Activated naive CD4-positive, alpha-beta T cell treated with anti-CD3 and anti-CD28 coated beads, Interleukin-2, amount 50 U/mL, for 72 hours (primary cell): ENCODE measurements at places on chromosomes 1 and 21.

GRCh38 chr1:52127181-52128180 is 14.4 kb upstream of the ZFYVE9 start:
- peak; percentile 12 for DNase-seq

DNA sequence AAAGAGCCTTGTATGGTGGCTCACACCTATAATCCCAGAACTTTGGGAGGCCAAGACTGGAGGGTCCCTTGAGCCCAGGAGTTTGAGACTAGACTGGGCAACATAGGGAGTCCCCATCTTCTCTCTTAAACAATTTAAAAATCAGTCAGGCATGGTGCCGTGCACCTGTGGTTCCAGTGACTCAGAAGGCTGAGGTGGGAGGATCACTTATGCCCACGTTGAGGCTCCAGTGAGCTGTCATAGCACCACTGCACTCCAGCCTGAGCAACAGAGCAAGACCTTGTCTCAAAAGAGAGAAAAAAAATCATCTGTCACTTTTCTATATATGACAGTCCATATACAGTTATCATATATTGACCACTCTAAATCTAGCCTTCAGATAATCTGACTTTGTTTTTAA is 658.3 kb downstream of the LTN1 start:
- DNase-seq, result no peak

DNA sequence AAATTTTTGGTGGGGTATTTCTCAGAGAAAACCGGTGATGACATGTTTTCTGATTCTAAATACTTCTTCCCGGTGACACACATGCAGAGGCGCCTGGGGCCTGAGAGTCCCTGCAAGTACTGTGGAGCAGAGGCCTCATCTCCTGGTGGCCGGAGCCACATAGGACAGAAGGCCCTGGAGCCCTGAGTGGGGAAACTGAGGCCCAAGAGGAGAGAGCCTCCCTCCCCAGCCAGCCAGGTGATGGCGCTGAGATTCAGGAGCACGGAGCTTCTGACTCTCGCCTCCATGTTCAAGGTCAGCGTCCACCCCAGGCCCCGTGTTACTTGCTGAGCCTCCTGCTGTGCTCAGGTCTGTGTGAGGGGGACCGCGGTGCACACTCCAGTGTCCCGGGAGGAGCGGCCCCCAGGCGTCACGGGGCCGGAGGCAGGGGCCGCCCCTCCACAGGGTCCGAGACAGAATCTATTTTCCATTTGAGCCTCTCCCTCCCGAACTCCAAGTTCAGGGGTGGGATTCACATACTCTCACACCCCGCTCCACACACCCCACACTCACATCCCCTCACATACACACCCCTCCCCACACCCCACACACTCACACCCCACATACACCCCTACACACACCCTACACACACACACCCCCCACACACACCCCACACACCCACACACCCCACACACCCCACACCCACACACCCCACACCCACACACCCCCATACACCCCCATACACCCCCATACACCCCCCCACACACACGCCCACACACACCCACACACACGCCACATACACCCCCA is 43.8 kb downstream of the SLX9 start:
- no peak for DNase-seq

GRCh38 chr1:54944610-54945392 is 35.6 kb upstream of the TMEM61 start:
- DNase-seq, result peak; percentile 59

- DNase-seq, result no peak
Measured at GRCh38 chr1:181479137-181479745, 4.1 kb upstream of the CACNA1E start.

- no peak for DNase-seq
Measured at GRCh38 chr1:6329851-6330250, 63.7 kb downstream of the ACOT7 start.

DNA sequence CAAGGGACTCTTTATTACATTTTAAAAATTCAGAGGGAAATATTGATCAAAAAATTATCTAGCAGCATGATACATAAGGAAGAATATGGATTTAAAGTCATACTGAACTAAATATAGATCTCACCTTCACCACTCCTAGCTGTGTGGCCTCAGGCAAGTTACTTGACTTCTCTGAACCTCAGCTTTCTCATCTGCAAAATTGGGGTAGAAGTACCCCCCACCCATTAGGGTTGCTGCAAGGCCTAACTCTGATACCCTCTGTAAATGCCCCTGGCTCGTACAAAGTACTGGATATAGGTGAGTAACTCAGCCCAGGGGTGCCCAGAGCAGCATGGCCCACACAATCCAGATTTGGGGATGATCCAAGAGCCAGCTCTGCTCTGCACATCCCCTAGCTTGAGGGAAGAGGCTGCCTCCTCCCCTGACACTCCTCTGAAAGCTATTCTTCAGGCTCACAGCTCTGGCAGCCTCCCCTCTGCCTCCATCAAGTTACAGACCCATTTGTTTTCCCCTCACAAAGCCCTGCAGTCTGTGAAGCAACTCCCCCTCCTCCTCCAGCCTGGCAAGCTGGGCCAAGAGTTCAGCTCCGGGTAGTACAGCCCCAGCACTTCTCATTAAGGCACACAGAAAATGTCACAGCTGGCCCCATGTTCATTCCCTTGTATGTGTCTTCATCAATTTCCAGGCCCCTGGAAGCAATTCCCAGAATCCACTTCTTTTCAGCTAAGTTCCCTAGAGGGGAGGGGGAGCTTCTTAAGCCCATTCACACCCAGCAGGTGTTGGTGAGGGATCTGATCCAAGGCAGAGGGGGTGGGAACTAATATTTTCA is 143.7 kb downstream of the PLPP3 start:
- no peak for DNase-seq

DNA sequence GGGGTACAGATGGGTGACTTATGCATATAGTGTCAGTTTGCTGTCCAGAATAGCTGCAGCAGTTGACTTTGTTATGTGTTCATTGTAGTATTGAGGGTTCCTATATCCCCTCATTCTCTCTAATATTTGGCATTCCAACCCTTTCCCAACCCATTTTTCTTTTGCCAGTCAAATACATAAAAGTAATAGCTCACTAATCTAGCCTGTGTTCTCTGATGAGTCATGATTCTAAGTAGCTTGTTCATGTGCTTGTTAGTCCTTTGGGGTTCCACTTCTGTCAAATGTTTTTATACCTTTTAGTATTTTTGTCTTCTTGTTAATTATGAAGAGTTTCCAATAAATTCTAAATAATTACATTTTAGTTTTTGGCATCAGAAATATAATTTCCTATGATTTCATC is 99.2 kb upstream of the MROH9 start:
- no peak for DNase-seq

- DNase-seq, result no peak
Measured at GRCh38 chr1:212794561-212795014, 2.9 kb downstream of the TATDN3 start.

GRCh38 chr1:241485554-241485992 is 34.0 kb downstream of the FH start:
- no peak for DNase-seq

DNA sequence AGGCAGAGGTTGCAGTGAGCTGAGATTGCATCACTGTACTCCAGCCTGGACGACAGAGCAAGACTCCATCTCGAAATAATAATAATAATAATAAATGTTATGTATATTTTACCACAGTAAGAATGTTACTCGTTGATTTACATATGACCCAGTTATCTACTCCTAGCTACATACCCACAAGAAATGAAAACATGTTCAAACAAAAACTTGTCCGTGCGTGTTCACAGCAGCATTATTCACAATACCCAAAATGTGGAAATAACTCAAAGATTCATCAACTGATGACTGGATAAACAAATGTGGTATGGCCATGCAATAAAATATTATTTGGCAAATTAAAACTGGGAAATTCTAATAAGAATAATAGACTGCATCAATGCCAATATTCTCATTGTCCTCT is 31.7 kb upstream of the ENSA start:
- DNase-seq, result no peak

- no peak for DNase-seq
Measured at GRCh38 chr1:156148216-156148615, 5.2 kb upstream of the SEMA4A start.

DNA sequence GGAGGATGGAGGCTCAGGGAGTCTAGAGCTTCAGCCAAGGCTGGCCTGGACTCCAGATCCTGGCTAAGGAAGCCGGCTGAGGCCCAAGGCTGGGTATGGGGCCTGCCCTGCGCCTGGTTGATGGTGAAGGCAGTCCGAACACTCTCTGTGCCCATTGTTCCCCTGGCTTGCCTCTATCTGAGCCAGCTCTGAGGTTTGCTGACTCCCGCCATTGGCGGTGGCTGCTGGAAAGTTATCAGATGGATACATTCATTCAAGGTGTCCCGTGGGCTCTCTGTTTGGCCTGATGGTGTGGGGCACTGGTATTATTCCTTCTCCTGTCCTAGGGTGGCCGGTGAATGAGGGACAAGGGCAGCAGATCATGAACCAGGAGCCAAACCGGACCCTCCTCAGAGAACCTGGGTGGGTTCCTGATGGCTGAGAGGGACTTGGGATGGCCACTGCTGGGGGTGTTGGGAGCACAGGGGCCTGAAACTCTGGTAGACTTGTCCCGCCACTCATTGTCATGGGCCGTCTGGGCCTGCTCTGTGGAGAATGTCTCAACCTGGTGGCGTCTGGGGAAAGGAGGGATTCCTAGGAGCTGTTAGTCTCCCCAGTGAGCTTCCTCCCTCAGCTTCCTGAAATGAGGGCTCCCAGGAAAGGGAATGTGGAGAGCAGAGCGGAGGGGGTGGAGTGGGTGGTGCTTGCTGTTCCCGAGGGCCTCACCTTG is 22.2 kb downstream of the SLC26A9 start:
- no peak for DNase-seq

GRCh38 chr21:39611551-39612190 is 1.1 kb upstream of the B3GALT5 start:
- no peak for DNase-seq

DNA sequence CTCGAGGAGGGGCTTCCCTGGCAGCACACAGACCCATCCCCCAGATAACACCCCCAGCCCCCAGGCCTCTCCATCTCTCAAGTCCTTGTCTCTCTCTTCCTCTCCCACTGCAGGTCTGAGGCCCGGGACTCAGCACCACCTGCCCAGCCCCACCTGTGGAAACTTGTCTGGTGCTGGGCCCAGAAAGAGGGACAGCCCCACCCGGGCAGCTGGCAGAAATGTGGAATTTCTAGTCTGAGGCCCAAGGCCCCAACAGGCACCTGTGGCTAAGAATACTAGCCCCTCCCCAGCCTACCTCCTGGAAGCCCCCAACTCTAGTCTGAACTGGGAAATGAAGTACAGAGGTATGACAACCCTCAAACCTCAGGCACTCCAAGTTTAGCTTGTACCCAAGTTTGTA is 15.4 kb downstream of the TTC39A start:
- no peak for DNase-seq

DNA sequence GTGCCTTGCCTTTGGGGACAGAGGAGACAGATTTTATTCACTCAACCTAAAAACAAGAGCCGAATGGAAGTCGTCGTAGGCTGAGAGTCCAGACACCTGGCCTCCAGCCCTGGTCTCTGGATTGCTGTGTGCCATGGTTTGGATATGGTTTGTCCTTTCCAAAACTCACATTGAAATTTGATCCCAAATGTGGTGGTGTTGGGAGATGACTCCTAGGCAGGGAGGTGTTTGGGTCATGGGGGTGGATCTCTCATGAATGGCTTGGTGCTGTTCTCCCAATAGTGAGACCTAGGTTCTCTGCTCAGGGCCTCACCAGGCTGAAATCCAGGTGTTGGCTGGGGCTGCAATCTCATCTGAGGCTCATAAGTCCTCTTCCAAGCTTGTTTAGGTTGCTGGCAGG is 75.5 kb downstream of the FOXD2 start:
- no peak for DNase-seq

- DNase-seq, result no peak
Measured at GRCh38 chr1:156368889-156369684, at the start of gene RHBG. RHBG (plus strand) TSS chr1:156369211; CDS start chr1:156369250, 39 bp downstream.

- no peak for DNase-seq
Measured at GRCh38 chr1:14487671-14488070, 110.8 kb upstream of the KAZN start.

- no peak for DNase-seq
Measured at GRCh38 chr1:94316836-94317789, 79.7 kb upstream of the ARHGAP29 start.

- DNase-seq, result no peak
Measured at GRCh38 chr1:6950001-6950765, 164.9 kb downstream of the CAMTA1 start.

- DNase-seq, result no peak
Measured at GRCh38 chr1:201882665-201883132, 6.0 kb upstream of the SHISA4 start.

GRCh38 chr1:66446261-66447001 is 87.5 kb upstream of the SGIP1 start:
- no peak for DNase-seq

DNA sequence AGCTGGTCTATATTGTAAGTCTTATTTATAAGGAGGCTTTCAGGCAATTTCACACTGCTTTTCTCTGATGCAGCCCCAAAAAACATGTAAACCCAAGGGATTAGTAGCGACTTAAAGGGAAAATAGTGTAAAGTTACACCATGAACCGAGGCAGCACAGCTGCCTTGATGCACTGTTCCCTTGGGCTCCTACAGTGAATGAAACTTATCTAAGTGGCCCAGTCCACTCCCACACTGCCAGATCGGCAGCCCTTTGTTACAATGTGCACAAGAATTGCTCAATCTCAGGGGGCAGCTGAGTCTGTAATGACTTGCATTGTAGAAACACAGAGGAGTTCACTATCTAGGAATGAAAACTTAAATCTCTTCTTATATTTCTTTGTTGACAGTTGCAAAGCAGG is 120.8 kb upstream of the ADGRL2 start:
- no peak for DNase-seq

DNA sequence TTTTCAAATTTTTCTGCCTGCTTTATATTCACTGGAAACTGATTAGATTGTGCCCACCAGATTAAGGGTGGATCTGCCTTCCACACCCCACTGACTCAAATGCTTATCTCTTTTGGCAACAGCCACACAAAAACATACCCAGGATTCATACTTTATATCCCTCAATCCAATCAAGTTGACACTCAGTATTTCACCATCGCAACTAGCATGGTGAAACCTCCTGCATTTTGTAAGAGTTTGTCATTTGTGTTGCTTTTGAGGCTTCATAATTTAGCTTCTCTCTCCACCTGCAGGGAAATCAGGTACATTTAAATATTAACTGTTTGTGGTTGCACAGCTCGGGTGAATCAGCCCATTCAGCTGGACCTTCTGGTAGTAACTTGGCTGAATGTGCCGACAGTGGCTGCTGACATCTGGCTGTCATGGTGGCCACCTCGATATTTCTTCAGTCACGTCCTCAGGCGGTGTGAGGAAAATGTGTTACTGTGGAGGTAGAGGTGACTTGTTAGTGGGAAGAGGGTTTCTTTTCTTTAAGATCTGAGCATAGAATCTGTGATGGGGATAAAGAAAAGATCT is 224.0 kb downstream of the PTBP2 start:
- no peak for DNase-seq
